Fibroblast of lung (primary cell): ENCODE measurements at places on chromosomes 11 and 22.
A peak's percentile ranks its signal among the peaks of the same experiment; 100 is the strongest.

DNA sequence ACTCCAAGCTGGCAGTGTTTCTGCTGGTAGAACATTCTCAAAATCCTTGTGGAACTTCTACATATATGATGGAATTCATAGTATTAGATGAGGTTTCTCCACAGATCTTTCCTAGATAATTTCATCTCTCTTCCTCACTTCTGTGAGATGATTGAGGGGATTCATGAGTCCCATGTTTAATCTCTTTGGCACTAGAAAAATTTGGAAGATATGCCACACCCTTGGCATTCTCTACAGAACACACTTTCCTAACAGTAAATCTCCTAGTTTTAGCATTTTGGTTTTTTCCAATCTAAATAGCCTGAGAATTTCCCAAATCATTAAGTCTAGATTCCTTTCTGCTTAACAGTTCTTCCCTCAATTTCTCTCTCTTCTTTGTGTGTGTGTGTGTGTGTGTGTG, 35.3 kb downstream of the MED15 start:
- no peak for DNase-seq

- DNase-seq, result no peak
These were observed 1.4 kb downstream of the WT1 start for GRCh38 chr11:32433914-32434355.

GRCh38 chr11:21105196-21105917, 436.0 kb downstream of the NELL1 start:
- no peak for DNase-seq

GRCh38 chr11:5809122-5809519, 397 bp downstream of the OR52N2 start:
- DNase-seq, result no peak

- no peak for DNase-seq
These were observed 22.2 kb downstream of the TSKU start for GRCh38 chr11:76805206-76805913.

GRCh38 chr11:71474141-71474770, 21.3 kb downstream of the NADSYN1 start:
- DNase-seq, result no peak

GRCh38 chr22:25420925-25421904, 143.3 kb upstream of the GRK3 start:
- DNase-seq, result no peak

- no peak for DNase-seq
These were observed 55.7 kb upstream of the PICALM start for GRCh38 chr11:86124251-86125233.

DNA sequence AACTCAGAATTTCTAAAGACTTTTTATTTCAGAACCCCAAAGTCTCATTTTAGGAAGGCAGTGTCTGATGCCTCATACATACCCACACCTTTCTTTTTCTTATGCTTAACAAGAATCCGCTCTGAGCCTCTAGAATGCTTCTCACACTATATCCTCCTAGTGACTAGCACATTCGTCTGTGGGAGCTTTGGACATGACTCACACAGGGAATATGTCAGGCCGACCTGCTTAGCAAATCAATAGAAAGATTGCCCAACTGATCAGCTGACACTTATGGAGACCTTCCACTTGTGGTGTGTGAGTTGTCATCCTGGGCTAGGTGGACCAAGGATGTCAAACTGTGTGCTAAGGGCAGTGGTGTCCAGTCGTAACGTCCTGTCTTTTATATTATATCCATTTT, 129.9 kb upstream of the TTC12 start:
- peak; percentile 89 for DNase-seq

GRCh38 chr22:19527861-19528417, 3.7 kb upstream of the CLDN5 start:
- DNase-seq, result peak; percentile 44

DNA sequence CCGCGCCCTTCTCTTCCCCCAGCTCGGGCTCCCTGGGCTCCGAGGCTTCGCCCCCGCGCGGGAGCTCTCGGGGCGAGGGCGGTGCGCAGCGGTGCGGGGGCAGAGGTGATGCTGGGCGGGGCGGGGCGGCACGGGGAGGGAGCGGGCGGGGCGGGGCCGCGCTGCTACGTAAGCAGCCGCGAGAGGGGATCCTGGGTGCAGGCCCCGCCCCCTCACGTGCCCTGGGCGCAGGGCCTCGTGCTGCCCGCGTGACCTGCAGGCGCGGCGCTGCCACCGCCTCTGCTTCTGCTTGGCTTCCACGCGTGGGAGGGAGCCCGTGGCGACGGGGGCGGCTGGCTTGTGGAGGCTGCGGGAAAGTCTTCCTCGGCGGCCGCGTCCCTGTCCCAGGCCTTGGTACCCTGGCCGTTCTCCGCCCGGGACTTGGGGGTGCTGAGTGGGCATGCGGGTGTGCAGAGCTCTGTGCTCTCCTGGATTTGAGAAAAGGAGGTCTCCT, 132.6 kb upstream of the HSD17B12 start:
- peak; percentile 11 for DNase-seq

DNA sequence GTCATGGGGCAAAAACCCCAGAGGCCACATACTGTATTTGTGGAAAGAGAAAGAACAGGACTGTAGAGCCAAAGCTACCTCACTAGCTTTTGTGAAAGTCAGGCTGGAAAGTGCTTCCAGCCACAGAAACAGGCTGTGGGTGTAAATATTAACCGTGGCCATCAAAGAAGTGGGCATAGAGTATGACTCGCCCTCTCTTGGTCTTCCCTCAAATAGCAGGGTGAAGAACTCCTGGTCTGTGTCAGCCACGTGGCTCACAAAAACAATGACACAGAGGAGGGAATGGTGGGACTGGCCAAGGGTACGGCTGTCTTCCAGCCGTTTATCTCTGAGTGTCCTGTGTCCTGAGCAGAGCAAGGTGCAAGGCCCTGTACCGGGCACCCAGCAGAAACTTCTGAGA, 37.6 kb upstream of the UBASH3B start:
- no peak for DNase-seq

DNA sequence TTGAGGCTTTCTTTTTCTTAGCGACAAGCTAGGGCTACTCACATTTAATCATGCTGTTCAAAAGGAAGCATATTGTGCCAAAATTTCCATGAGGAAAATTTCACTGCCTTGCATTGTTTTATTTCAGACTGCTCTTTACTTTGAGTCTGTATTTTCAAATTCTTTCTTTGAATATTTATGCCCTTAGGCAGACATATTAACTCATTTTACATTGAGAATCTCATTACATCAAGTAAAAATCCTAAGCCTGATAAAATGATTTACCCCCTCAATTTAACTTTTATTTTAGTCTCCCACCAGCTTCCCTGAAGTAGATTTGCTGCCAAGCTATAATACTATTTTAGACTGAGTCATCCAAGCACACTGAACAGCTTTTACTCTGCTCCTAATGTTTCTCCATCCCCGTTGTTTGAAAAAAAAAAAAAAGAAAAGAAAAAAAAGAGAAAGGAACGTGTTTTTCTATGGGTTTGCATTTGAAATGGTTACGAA, 189.3 kb upstream of the MTMR2 start:
- peak; percentile 78 for DNase-seq

DNA sequence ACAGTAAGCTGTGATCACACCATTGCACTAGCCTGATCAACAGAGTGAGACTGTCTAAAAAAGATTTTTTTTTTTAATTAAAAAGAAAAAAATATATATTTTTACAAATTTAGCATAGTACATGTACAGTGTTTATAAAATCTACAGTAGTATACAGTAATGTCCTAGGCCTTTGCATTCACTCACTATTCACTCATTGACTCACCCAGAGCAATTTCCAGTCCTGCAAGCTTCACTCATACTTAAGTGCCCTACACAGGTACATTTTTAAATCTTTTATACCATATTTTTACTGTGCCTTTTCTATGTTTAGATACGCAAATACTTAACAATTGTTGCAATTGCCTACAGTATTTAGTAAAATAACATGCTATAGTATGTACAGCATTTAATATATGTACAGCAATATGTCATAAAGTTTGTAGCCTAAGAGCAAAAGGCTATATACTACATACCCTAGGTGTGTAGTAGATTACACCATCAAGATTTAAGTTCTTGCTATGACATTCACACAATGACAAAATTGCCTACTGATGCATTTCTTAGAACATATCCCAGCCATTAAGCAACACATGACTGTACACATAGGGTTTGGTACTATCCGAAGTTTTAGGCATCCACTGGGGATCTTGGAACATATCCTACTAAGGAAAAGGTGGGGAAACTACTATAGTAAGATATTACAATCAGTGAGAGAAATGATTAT, 22.8 kb downstream of the PIK3C2A start:
- no peak for DNase-seq

GRCh38 chr11:67635231-67635521, 4.4 kb downstream of the TBX10 start:
- DNase-seq, result no peak

- DNase-seq, result no peak
These were observed 1068.5 kb downstream of the BRD1 start for GRCh38 chr22:48758881-48759875.

GRCh38 chr11:112062923-112063322, 10.9 kb downstream of the PIH1D2 start:
- DNase-seq, result no peak

- no peak for DNase-seq
These were observed 156.4 kb downstream of the TTC17 start for GRCh38 chr11:43515090-43515489.

DNA sequence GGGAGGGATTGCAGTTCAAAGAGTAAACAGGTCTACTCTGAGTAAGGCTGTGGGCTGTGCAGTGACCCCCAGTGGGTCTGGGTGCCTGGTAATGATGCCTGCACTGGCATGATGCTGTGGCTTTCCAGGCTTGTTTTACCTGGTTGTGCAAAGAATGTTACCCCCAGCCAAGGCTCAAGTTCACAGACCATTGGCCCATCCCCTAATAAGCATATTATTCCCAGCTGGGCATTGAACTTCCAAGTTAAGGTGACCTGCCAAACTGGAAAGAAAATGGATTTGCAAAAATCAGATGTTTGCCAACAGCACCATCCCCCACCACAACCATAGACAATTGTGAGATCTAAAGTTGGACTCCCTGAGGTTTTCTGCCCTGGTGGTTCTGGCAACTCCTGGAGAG, 7.9 kb upstream of the EHF start:
- no peak for DNase-seq

DNA sequence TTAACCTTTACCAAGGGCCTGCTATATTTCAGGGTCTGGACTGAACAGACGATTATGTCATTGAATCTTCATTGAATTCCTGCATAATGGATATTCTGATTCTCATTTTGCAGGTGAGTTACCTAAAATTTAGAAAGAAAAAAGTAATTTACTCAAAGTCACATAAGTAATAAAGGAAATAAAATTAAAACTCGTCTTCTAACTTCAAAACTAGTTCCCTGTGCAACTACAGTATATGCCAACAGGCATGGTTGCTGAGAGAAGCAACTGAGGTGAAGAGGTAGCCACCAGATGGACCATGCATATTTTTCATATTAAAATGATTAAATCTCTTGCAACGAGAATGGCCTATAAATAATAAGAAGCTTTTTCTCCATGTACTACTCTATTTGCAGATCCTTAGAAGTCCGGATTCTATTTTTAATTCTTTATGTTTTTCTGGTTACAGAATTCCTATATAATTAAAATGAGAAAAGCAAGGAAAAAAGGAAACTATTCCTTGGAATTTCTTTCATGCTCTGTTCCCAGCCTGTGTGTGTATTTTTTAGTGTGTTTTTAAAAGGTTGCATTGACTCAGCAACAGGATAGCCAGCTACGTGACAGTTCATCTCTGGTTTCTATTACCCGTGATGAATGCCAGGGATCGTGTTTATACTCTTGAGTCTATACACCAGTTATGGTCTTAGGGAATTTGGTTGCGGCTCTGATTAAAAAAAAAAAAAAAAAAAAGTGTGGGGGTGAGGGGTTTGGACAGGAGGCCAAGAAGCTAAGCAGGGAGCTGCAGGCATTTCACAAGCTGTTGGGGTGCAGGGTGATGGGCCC, 186.8 kb downstream of the ETS1 start:
- DNase-seq, result no peak

DNA sequence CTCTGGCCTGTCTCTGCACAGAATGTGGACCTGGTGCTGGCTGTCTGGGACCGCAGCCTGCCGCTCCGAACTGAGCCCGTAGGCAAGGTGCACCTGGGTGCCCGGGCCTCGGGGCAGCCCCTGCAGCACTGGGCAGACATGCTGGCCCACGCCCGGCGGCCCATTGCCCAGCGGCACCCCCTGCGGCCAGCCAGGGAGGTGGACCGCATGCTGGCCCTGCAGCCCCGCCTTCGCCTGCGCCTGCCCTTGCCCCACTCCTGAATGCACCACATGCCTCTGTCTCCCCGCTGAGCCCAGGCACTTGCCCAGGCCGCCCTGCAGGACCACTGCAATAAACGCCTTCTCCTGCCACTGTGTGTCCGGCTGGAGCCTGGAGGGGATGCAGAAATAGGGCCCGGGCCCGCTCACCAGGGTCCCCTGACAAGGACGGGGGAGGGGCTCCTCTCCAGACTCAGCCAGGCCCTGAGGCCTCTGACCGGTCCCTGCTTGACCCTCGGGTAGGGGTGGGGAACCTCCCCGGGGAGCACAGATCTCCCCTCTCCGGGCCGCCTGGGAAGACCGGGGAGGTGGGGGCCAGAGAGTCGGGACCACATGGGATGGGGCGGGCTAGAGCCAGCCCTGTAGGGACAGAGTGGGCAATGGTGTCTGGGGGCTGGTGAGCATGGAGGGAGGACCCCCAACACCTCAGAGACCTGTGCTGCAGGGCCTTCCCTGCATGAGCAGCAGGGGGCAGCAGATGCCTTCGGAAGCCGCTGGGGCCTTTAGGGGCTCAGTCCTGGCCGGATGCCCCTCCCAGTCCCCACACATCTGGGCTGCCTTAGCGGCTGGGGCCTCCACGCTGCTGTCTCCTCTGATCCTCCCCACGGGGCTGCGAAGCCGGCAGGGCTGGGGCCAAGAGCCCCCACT, 1.4 kb upstream of the TNNI2 start:
- DNase-seq, result peak; percentile 28

DNA sequence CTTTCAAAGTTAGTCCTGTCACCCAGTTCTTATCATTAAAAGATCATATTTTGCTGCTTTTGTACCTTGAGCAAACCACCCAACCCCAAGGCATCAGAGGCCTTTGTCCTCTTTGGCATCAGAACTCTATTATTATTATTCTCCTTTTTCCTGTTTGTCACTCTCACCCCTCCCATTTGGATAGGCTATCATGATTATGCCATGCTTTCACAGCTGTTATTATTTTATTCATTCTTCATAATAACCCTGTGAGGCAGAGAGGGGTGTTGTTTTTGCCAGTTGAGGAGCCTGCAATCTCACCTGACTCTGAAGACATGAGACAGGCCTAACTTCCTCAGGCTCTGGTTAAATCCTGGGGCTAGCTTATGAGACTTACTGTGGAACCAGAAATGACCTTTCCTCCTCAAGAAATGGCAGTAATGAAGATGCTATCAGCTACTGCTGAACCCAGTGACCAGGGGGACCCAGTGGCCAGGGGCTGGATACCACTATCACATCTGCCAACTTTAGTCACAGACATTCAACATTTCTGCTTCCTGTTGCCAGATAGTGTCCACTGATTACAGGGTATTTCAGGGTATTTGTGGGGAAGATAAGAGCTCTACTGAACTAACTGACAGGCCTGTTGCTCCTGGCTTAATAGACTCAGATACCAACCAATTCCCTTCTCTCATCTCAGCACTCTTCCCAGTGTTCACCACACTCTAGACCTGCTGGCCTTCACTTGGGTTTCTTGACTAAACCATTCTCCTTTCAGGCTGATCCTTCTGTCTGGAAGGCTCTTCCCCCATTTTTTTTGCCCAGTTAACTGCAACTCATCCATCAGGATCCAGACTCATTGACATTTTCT, 11.8 kb upstream of the SWAP70 start:
- DNase-seq, result no peak

GRCh38 chr22:38108561-38109319, 1.7 kb downstream of the BAIAP2L2 start:
- no peak for DNase-seq

- no peak for DNase-seq
These were observed 472 bp downstream of the UBXN1 start for GRCh38 chr11:62678433-62678769.

GRCh38 chr11:24567380-24567779, 70.5 kb downstream of the LUZP2 start:
- DNase-seq, result no peak
